ENCODE measurements at places on chromosomes 2 and 18.
A peak's percentile ranks its signal among the peaks of the same experiment; 100 is the strongest.

- DNase-seq = no peak
Observed at GRCh38 chr2:72155151-72155550, 7.5 kb upstream of the CYP26B1 start.

DNA sequence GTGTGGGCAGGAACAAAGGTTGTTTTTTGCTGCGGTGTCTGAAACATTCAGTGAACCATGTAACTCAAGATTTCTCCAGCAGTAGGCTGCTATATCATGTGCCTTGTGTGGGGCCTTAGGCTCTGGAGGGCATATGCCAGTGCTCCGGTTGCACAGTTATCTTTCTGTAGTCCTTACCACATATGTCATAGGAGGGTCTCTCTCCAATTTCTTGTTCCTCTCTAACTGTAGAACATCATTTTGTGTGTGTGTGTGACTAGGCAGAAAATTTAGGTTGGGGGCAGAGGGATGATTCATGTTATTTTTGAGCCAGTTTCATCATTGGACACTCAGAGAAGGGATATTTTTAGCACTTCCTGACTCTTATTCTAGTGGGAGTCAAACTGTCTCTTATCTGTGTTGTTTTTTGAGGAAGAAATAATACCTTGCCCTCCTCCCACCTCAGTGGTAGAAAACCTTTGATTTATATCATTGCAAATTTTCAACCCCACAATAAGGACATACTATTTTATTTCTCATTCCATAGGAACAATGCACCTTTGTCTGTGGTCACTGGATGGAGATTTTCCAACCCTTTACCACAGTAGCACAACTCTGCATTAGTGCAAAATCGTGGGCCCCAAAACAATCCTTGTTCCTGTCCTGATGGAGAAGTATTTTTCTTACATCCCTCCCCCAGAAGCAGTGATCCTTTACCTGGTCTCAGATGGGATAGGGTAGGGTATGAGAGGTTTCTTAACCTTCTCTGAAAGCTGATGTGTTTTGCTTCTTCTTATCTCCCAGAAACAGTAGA lies 113.9 kb downstream of the CCDC74A start:
- no peak for DNase-seq

GRCh38 chr2:114515882-114516281 lies 73.4 kb downstream of the DPP10 start:
- DNase-seq = no peak

DNA sequence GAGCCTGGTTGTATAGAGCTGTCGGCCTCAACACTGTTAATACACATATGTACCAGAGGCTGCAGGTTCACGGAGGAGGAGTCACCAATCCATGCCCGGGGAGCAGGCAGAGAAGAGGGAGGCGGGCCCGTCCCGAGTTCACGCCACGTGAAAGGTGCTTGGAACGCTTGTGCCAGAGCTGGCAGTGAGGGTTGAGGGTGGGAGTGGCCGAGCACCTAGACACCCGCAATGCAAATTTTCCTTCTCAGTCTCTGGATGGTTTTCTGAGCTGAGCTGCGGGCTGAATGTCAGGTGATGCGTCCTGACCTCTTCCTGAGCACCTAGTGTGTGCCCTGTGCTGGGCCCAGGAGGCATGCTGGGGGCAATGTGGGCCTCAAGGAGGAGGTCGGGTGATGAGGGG lies 52.2 kb downstream of the ODC1 start:
- no peak for DNase-seq

- peak; percentile 31 for DNase-seq
Observed at GRCh38 chr2:47569658-47570475, 166.9 kb downstream of the MSH2 start.
